ENCODE measurements at places on chromosomes 7 and 10.

- DNase-seq, result no peak
Measured at GRCh38 chr7:101549734-101550133, 79.4 kb downstream of the MYL10 start.

DNA sequence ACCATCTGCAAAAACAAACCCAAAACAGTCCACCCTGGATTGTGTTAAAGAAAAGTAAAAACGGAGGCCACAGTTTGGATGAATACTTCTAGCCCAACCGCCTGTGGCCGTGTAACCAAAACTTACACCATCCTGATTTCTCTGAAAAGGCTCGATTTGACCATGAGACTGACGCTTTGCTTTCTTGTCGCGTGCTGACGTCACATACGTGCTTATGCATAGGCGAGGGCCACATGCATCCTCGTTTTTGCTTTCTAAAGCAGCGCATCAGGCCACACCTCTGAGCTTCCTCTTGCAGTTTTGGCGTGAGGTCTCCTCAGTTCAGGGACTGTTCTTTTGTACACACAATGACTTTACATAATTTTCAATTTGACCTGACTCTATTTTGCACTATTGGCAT is 526.6 kb downstream of the GLRX3 start:
- DNase-seq, result no peak

- no peak for DNase-seq
Measured at GRCh38 chr7:28269700-28270361, 89.2 kb upstream of the JAZF1 start.

DNA sequence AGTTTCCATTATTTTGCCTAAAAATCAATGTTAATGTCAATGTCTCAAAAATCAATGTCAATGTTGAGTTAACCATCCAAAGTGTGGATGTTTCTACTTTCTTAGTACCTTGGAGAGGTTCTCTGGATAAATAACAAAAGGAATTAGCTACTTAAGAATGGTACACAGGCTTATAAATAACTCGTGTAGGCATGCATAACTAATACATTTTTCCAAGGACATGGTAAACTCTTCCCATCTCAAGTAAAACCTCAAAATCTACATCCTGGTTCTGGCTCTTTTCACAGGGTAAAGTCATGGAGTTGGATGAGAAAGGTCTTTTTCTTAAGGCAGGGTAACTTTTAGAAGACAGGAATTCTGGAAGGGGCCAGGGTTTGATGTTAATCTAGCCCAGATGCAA is 59.9 kb downstream of the CAV1 start:
- DNase-seq, result no peak

- DNase-seq, result no peak
Measured at GRCh38 chr10:119268871-119269506, 61.6 kb downstream of the GRK5 start.

GRCh38 chr10:13637894-13638293 is 51.1 kb downstream of the PRPF18 start:
- no peak for DNase-seq

DNA sequence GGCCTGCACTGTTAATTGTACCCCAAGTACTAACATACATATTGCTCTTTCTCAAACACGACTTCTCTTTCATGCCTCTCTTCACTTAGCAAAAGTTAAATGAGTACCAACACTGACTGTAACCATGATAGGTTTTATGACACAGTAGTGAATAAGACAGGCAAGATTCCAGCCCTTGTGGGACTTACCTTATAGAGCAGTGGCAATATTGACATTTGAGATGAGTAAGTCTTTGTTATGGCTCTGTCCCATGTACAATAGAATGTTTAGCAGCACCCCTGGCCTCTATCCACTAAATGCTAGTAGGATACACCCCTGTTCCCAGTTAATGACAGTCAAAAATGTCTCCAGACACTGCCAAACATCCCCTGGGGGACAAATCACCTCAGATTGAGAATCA is 11.9 kb upstream of the COL1A2 start:
- DNase-seq, result no peak

- no peak for DNase-seq
Measured at GRCh38 chr7:17184805-17185689, 113.4 kb upstream of the AHR start.

DNA sequence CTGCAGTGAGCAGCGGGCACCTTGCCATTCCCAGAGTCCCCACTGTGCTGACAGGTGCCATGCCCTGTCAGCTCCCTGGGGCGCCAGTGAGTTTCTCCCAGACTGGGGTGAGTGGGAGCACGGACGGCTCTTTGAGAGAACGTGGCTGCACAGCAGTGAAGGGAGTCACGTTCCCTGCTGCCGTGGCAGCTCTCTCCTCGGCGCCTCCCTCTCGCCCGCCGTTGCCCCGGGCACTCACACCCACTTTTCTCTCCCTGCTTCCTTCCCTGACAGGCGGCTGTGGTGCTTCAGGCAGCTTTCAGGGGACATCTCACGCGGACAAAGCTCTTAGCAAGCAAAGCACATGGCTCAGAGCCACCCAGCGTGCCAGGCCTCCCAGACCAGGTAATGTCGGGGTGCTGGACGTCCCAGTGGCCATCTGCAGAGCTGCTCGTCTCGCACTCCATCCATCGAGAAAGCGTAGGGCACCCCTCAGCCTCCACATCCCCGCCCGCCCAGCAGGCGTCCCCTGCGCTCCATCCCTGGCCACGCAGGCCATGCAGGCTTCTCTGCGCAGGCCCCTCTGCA is 27.1 kb upstream of the TTYH3 start:
- DNase-seq, result no peak

- DNase-seq, result no peak
Measured at GRCh38 chr7:156903232-156903909, 10.4 kb upstream of the LMBR1 start.

DNA sequence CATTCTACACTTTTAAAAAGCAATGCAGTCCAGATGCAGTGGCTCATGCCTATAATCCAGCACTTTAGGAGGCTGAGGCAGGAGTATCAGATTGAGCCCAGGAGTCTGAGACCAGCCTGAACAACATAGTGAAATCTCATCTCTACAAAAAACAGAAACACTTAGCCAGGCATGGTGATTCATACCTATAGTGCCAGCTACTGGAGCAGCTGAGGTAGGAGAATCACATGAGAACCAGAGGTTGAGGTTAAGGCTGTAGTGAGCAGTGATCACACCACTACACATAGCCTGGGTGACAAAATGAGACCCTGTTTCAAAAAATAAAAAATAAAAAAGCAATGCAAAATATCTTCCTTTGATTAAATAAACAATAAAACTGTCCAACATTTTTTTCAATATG is 205.2 kb downstream of the GRM8 start:
- DNase-seq, result no peak

- DNase-seq, result no peak
Measured at GRCh38 chr7:24573554-24574338, 494 bp downstream of the PALS2 start.

All from stimulated activated CD4-positive, alpha-beta T cell treated with anti-CD3 and anti-CD28 coated beads, Interleukin-12 subunit alpha, Interleukin-12 subunit beta, amount 100 ng/mL, for 48 hours (primary cell).